ENCODE measurements at places on chromosomes 6 and 20.

- DNase-seq: no peak
Observed at GRCh38 chr6:24191346-24191745, 65.3 kb downstream of the NRSN1 start.

DNA sequence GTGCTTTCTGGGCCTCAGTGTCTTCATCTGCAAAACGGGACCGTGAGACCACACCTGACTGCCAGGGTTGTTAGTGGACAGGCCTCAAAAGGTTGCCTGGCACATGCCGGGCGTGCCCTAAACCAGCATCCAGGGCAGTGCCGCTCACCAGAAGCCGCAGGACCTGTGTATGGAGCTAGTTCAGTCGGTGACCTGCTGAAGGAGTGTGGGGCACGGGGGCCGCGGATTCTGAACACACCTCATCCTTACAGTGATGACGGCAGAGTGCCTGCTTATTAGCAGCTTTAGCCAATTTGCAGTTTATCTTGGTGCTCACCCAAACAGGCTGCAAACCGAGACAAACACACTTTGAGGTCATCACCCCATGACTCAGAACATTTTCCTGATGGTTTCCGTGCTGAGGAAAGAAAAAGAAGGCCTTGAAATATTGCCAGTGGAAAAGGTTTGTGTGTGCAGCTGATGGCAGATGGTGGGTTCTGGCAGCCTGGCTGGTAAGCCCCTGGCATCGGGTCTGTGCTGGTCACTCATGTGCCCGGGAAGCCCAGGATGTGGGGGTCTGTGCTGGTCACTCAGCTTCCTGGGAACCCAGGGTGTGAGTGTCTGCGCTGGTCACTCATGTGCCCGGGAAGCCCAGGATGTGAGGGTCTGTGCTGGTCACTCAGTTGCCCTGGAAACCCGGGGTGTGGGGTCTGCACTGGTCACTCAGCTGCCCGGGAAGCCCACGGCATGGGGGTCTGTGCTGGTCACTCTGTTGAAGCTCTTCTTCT lies 153.8 kb downstream of the ERMARD start:
- no peak for DNase-seq

GRCh38 chr6:132388291-132388690 lies 13.0 kb downstream of the MOXD1 start:
- DNase-seq: no peak

GRCh38 chr6:143692696-143693095 lies 14.9 kb downstream of the PHACTR2 start:
- DNase-seq: no peak

DNA sequence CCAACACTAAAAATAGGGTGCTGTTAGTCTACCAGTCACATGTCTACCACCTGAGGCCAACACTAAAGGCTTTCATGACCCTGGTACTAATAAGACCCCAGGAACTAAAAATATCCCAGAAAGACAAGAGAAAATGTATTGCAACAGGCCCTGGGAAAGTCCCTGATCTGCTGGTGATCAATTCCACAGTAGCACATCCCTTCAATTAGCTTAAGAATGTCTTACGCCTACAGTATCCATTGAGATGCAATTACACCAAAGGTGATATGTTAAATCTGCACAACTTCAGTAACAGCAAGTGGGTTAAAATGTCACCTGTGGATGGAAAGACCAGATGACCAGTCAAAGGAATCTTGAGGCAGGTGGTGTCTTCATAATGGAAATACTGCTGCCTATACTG lies 3.1 kb downstream of the SEMG1 start:
- no peak for DNase-seq

- DNase-seq: no peak
Observed at GRCh38 chr6:163529605-163530004, 115.1 kb downstream of the QKI start.

DNA sequence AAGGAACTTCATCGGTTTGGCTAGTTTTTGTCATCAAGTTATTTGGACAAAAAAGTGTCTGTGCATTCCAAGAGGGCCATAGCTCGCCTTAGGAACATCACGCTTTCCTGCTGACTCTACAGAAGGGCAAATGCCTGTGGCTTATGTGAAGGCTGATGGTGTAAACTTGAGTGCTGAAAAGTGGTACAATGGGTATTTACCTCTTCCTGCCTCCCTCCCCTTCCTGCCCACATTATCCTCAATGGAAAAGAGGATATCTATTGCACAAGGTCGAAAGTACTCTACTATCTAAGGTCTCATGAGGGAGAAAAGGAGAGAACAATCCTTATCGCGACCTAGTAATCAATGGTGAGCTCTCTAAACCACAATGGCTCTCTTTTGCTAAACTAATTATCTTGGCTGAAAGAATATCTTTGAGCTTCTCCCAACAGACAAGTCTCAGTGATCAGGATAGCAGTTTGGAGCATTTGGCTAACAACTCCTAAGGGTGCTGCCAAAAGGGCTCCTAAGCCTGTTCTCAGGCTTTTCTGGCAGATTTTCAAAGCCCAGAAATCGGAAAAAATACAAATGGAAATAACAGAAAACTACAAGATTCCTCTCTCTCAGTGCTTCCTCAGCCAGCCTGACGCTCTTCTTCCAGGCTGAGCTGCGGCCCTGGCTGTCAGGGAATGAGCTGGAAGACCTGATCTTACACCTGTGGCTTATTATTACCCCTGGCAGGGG lies 42.6 kb upstream of the ENPP1 start:
- no peak for DNase-seq

GRCh38 chr20:1301031-1301529 lies 27.9 kb downstream of the SDCBP2 start:
- DNase-seq: peak; percentile 31

DNA sequence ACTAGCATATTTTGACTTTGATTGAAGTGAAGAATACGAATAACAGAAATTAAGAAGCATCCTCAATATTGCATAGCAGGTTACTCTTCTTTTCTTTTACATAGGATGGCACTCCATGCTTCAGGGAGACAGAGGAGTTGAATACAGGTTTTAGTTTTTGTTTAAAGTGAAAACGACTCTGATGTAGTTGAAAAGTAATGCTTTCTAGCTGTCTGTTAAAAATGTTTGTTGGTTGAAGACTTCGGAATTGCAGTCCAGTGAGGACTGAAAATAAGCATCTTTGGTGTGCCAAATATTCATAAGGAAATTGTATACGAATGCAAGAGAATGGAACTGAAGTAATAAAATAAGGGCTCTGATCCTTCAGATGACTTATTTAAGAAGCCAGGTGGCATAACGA lies 618 bp upstream of the SLC16A10 start:
- DNase-seq: no peak

- DNase-seq: no peak
Observed at GRCh38 chr6:147849401-147850330, 341.2 kb downstream of the SAMD5 start.

DNA sequence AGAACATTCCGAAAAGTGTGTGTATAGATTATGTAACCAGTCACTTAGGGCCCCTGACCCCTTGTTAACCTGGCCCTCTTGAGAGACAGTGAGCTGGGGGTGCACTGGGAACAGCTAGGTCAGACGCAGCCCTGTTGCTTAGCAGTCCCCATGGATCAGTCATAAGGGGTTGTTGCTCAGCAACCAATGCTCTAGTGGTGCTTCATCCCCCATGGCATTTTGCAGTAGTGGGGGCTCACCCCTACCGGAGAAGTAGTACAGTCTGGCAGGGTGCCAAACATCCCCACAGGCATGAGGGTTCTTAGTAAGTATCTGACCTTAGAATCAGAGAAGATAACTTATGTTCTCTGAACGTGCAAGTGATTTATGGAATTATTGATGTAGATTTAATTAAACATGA lies 12.3 kb downstream of the PKIB start:
- no peak for DNase-seq

DNA sequence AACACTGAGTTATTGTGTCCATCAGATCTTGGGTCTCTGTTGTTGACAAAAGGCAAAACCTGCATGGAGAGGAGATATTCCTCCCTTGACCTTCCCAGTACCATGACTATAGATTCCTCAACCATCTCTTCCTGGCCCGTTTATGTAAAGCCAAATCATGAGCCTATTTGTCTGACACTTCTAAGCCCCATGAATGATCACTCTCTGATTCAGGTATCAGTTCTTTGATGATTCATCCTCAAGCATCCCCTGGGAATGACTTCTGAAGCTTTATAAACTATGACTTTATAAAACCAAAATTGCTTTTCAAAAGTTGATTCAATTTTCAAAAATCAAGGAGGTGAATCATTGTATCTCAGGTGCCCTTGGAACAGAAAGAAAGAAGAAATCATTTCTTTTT lies 78.7 kb upstream of the LOC128125822 start:
- DNase-seq: no peak

DNA sequence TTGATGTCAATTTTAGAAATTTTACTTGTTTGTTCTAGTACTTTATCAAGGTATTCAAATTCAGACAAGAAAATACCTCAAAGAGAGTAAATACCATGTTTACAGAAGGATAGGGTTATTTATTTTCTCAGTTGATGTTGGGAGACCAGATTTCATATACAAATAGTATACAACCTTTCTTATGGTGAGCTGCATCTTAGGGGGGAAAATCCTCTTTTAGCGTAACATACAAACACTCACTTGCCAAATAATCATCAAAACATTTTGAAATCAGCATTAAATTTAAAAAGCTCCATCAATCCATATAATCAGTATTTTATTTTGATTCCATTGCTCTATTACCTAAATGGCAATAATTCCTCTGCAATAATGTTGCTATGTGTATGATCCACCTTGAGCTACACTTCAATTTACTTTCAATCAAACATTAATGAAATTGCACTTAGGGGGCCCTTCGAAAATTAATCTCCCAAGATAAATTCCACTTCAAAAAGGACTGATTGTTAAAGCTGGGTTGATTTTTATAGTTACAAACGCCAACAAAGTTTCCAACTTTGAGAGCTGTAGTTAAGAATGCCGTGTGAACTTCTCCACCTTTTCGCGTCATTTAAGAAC lies 2.2 kb downstream of the NKX2-4 start:
- no peak for DNase-seq

- no peak for DNase-seq
Observed at GRCh38 chr20:33267701-33268100, 15.3 kb upstream of the BPIFB1 start.

- DNase-seq: no peak
Observed at GRCh38 chr20:263701-264100, 6.2 kb downstream of the DEFB132 start.

DNA sequence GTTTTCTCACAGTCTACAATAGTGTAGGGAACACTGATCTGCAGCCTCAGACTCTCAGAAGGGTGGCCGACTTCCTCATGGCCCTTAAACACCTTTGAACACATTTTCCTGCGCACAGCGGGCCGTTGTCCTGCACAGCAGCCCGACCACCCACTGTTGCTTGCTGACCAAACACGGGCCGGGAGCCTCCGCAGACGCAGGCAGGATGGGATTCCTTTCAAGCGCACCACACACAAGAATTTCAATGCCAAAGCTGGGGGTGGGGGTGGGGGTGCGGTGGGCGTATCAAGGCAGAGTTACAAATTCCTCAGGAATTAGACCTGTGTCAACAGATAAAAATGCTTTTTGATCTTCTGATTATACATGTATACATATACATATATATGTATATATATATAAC lies 74.5 kb downstream of the HUS1B start:
- DNase-seq: no peak

DNA sequence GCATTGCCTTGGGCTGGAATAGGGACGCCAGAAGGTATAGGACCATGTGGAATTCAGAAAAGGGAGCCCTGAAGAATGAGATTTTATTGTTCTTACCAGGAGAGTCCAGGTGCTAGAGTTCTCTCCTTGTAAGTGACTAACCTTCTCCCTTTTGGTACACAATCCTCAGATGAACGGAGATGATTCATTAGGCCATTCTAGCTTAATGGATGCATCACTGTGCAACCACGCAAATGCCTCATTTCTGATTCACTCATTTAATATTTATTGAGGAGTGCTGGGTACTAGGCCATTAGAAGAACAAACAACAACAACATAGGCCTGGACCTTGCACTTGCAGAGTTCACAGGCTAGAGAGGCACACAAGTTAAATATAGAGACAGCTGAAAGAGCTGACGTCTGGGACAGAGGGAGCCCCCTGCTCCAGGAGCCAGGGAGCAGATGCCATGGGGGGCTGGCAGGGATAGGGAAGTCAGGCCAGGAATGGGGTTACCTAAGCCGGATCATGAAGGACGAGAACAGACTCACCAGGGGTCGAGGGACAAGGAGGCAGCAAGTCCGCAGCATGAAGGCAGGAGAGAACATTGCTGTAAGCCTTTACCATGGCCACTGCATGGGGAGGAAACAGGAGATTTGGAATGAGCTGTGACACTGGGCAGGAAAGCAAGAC lies 179.5 kb upstream of the AKAP12 start:
- DNase-seq: no peak

DNA sequence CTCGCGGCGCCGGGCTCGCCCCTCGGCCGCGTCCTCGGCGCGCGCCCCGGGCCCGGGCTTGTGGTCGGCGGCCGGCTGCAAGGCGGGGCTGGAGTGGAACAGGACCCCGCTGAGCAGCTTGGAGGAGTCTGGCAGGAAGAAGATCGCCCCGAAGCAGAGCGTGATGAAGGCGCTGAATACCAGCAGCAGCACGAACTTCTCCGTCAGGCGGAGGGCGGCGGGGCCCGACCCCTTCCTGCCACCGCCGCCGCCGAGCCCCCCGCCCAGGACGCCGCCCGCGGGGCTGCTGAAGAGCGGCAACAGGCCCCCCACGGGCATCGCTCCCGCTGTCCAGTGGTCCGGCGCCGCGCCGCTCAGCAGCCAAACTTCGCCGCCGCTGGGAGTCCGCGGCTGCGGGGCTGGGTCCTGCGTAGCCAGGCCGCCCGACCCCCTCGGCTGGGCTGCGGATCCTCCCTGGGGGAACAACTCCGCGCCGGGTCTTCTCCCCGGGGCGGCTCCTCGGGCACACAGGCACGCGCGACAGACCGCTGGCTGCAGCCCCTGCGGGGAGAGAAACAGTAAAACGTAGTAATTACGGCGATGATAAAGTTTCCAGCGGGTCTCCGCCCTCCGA lies 707 bp downstream of the MAN1A1 start:
- peak; percentile 26 for DNase-seq

GRCh38 chr20:36624068-36624943 lies 18.7 kb downstream of the RAB5IF start:
- no peak for DNase-seq

DNA sequence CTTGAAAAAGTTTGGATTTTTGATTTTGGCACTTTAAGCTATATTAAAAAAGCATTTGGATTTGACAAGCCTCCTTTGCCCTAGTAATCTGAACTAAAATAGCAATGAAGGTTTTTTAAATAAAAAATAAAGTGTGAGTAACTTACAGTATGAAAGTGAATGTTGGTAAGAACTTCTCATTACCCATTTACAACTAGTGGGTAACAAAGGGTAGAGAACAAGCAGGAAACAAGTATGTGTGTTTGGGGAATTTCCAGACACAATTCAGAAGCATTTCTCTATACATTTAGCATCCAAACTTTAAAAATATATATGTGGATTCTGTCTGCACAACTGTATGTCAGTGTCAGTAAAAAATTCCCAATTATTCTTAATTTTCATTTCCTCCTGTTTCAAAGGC lies 2.9 kb downstream of the TMEM30A start:
- DNase-seq: no peak

- no peak for DNase-seq
Observed at GRCh38 chr20:1423625-1424106, 30.8 kb upstream of the FKBP1A start.

DNA sequence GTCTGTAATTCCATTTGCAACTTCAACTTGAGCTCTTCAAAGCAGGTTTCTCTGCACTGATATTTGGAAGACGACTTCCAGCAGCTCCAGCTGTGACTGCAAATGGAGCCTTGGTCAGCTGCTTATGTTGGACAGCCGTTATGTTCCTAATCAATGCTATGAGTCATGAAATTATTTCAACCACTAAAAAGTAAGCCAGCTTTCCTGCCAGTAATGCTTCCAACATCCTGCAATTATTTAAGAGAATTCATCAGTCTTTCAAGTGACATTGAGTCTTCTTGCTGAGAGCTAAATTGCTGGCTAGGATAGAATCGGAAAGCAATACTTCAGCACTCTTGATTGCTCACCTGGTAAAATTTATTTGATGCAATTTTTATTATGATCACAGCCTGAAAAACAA lies 375.7 kb downstream of the MMUT start:
- no peak for DNase-seq
